Muscle of arm (tissue), 14 donors: ENCODE measurements at places on chromosomes 6 and 20.

- DNase-seq: no peak
Measured at GRCh38 chr6:44041461-44042260, 85.6 kb downstream of the MRPL14 start.

GRCh38 chr6:589090-589489, 67.8 kb downstream of the HUS1B start:
- no peak for DNase-seq

DNA sequence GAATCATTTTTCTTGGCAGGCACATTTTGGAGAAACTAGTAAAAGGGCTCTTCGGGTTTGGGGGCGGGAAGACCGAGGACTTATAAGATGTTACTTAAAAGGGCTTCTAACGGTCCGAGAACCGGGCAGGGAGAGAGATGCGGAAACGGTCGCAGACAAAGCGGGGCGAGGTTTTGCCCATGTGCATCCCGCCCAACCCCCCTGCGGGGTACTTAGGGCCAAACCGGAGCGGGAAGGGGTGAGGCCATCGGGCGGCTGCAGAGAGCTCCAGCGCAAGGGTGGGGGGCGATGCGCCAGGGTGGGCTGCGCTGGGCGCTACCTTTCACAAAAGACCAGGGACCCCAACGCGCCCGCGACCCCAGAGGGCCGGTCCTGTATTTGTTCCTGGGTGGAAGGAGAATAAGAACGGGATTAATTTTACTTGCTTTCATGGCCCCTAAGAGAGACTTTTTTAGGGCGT, 616 bp downstream of the TUBB start:
- peak; percentile 61 for DNase-seq

DNA sequence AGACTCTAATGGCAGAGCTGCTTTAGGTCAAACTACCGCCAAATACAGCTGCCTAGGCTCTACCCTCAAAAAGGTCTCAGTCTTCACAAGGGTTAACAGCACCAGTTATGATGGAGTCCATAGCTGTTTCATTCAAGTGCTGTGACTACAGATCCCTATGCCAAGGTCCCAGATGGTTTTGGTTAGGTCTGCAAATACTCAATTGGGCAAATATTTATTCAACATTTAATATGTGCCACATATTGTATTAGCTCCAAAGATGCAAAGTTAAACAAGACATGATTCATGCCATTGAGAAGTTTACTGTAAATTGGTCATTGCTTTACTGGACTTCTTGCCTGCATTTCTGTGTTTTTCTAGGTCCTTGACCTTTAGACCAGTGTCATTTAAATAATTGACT, 55.8 kb upstream of the TFAP2D start:
- DNase-seq: no peak

DNA sequence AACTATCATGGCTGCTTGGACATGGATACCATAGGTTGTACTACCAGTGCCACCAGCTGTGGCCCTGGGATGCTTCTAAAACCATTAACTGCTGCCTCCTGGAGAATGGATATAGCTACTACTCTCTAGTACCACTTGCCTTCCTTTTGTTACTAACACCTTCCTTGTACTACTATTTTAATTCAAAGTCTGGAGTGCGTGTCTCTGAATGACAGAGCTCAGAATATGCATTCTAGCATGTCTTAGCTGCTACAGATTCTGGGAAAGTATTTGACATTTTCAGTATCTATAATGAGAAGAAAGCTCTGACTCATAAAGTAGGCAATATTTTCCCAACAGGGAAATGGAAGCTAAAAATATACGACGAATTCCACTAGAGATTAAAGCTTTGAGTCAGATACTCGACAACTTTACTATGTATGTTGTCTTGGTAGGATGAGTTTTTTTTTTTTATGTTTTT, 112.3 kb downstream of the PFDN4 start:
- DNase-seq: no peak

DNA sequence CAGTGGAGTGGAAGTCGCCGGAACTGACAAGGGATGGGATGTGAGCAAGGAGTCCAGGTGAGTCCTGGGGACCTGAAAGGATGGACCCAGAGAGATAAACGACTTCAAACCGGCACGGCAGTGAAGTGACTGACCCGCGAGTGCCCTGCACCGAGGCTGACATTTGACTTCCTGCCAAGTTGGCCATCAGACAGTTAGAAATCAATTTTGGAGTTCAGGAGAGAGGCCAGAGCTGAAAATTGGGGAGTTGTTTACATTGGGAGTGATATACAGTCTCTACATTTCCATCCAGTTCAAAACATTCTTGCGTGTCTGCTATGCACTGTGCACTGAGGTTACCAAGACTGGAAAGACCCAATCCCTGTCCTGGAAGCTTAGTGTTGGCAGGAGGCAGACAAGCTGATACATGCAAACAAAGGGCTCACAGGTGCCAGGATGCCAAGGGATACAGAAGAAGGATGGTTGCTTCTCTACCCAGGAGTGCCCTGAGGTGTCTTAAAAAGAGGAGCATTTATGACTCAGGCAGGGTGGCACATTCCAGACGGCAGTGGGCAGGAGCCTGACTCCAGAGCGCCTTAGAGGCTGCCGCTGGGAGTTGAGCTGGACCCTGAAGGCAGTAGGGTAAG, 186.6 kb downstream of the MTHFD1L start:
- DNase-seq: no peak

DNA sequence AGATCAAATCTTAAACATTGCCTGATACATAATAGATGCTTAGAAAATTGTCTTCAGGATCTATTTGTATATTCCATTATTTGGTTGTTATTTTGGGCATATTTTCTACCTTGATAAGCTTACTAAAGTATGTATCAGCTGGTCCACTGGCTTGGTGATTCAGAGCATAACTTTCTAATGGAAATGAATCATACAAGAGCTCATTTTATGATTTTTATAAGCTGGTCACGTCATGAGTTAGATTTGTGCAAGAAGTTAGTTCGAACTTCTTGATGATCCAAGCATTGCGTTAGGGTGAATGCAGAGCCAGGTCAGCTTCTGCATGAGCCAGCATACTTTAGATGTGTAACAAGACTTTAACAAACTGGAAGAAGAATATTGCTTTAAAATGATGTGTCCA, 144.5 kb upstream of the FLRT3 start:
- no peak for DNase-seq

GRCh38 chr6:108944071-108944470, 95.8 kb downstream of the ARMC2 start:
- no peak for DNase-seq

DNA sequence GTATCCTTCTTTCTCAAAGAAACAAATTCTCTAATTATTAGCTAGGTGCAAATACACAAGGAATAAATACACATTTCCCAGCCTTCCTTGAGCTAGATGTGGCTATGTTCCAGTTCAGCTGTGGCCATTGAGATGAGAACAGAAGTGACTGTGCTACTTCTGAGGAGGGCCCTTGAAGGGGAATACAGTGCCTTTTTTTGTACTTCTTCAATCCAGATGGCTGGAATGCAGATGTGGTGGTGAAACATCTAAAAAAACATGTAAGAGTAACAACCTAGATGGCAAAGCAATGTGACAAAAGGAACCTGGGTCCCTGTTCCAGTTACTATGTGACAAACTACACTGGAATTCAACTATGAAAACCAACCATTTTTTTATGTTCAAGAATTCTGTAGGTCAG, 115.4 kb upstream of the DST start:
- DNase-seq: no peak

GRCh38 chr6:158461954-158462353, 97.9 kb upstream of the TMEM181 start:
- DNase-seq: no peak

GRCh38 chr6:51266604-51267003, 447.9 kb downstream of the TFAP2B start:
- no peak for DNase-seq

DNA sequence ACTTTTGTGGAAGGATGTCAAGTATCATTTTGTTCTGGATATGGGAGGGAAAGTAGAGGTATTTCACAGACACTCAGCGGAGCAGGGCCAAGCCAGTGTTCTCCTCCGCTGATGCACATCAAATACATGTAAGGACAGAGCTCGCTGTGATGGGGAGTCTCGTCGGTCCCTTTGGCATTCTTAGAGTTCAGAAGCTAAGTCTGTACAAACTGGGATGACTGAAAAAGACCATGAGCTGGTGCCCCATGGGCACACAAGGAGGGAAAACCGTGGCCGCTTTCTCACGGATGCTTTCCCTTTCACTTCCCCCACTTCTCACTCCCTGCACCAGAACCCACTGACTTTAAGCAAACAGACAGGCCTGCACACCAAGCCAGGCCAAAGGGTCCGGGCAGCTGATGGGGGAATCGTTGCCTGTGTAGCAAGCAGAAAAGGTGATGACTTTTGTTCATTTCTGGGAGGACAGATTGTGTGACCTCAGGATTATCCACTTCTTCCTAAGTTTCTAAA, 27.7 kb upstream of the MPC1 start:
- no peak for DNase-seq

GRCh38 chr6:35483893-35484645, 12.8 kb downstream of the TEAD3 start:
- no peak for DNase-seq

DNA sequence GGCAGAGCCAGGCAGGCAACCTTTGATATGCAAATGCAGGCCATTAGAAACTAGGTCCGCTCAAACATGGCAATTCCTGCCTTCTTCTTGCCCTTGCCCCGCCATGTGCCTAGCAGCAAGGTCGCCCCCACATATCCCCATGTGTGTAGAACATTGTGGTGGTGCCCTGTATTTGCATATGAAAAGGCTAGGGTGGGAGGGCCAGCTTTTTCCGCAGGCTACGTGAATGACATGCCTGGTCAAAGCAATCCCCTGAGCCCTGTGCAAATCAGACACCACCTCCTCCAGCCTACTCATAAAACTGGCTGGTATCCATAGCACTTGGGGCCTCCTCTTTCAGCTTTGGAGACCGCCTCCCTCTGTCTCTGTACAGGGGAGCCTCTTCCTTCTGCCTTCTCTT, 31.6 kb downstream of the GSTA2 start:
- DNase-seq: no peak

GRCh38 chr20:60038400-60039008, 80.3 kb downstream of the CDH26 start:
- no peak for DNase-seq

DNA sequence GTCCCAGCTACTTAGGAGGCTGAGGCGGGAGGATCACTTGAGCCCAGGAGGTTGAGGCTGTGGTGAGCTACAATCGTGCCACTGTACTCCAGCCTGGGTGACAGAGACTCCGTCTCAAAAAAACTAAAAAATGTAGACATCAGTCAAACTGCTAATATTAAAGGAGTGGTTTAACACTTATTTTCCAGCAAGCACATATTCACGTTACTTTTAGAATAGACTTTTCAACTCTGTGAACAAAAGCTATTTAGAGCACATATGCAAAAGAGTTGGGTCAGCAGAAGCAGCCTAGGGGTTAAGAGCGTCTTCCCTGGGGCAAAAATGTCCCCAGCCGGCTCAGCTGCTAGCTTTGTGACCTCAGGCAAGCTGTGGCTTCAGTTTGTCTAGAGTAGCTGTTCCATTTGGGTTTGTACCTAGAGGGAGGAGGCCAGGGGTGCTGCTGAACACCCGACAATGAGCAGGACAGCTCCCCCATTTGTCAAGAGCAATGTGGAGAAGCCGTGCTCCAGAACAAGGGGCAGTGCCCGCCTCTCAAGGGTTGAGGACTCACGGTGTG, 62.5 kb upstream of the PTGIS start:
- DNase-seq: no peak

GRCh38 chr6:20696676-20697075, 162.4 kb downstream of the CDKAL1 start:
- peak; percentile 28 for DNase-seq

GRCh38 chr6:29319931-29320330, 18.4 kb downstream of the OR14J1 start:
- DNase-seq: no peak

DNA sequence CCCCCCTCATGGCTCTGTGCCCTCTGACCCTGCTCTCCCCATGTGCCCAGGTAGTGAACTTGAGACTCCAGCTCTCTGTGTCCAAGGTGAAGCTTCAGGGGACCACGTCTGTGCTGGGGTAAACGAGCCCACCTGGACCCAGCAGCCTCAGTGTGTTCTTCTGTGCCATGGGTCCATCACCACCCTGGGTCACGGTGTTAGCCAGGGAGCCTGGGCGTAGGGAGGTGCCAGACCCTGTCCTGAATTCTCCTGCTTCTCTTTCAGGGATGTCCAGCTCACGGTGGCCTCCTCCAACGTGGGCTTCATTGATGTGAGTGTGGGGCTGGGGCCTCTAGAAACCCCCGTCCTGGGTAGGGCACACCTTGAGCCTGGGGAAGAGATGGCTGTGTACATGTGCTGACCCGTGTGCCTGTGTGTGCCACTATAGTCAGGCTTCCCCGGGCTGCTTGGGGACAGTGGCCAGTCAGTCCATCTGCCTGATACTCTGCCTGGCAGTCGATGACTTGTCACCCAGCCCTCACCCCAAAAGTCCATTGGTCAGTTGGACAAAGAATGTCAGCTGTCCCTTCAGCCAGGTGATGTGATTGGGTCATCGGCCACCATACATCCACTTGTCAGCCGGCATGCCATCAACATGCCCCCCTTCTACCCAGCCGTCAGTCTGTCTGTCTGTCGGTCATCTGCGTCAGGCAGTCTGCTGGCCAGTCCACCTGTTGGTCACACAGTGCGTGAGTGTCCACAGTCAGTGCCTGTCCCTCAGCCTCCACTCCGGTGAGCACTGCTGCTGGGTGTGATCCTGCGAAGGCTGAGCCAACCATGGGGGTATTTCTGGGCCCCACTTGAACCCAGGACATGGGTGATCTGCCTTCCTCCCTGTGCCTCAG, 10.9 kb upstream of the BPIFB6 start:
- DNase-seq: no peak

DNA sequence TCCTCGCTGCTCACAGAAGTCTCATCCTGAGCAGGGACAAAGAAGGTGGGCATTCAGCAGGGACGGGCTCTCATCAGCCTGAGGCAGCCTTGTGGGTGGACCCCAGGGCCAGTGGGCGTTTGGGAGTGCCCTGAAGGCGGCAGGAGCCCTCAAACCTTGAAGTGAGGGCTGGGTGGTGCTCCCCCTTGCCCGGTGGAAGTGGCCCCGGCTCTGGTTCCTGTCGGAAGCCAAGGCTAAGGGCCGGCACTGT, 110.5 kb downstream of the NOL4L start:
- DNase-seq: no peak

GRCh38 chr6:118709859-118710350, 58.5 kb upstream of the CEP85L start:
- peak; percentile 17 for DNase-seq

DNA sequence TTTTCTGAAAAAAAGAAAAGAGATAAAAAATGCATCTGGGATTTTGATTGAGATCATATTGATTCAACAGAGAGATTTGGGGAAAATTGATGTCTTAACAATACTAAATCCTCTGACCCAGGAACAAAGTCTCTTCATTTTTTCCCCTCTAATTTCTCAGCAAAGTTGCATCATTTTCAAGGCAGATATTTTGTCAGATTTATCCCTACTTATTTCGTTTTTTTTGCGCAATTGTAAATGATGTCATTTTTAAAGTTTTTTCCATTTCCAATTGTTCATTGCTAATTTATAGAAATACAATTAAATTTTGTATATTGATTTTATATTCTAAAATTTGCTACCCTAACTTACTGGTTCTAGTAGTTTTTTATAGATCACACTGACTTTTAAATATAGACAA, 97.7 kb upstream of the TMEM170B start:
- no peak for DNase-seq

- DNase-seq: peak; percentile 86
Measured at GRCh38 chr20:31608251-31608945, 3.3 kb downstream of the ID1 start.

GRCh38 chr6:109060571-109060970, 34.1 kb downstream of the SESN1 start:
- DNase-seq: no peak
